SW 1271 (cell line): ENCODE measurements at places on chromosomes 2 and 18.

GRCh38 chr2:98026927-98027522 is 31.3 kb upstream of the TMEM131 start:
- DNase-seq: no peak

GRCh38 chr18:79366177-79367094 is 29.3 kb upstream of the NFATC1 start:
- no peak for DNase-seq

GRCh38 chr18:44730803-44731529 is 50.3 kb downstream of the SETBP1 start:
- DNase-seq: no peak

DNA sequence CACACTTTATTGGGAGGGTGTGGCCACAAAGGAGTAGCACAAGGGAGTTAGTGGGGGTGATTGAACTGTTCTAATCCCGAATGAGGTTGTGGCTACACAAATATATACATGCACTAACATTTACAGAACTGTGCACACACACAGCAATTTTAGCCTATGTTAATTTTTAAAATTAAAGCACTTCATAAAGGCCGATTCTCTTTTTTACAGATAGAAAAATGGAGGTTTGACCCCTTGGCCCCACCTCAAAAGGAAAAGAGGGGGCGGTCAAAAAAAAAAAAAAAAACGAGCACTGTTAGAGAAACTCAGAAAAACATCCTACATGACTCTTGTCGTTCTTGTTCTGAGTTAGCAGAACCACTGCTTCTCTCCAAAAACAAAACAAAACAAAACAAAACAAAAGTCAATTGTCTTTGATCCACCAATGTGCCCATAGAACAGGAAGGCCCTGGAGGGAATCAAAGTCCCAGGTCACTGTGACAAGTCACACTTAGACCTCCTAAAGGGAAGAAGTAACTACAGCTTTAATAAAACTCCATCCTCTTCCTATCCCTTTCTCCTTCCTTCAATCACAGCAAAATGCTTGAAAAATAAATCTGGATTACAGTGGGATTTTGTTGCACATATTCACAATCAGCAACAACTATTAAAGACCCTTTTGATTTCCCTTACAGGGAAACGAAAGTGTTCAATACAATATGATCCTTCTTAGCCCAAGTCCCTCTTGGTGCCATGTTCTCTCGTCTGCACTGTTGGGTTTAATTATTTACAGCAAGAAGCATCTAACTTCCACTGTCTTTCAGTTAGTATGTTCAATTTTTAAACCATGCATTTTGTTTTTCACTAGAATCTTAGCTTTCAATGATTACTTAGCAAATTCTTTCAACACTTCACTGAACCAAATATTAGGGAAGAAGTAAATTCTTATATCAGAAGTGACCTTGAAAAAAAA is 16.6 kb downstream of the LRP2 start:
- no peak for DNase-seq

DNA sequence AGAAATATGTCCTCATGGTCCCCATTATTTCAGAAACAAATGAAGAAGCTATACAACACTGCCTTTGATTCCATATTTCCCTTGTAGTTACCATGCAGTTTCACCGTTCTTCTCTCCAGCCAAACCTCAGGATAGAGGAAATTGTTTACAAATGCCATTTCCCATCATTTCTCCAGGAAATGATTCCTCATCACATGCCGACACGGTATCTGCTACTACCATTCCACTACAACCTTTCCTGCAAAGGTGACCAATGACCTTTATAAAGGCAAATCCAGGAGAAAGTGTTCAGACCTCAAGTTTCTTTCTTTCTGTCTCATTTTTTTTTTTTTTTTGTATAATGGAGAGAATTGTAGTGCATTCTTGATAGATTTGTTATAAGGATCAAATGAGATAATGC is 460.8 kb upstream of the CDH20 start:
- no peak for DNase-seq

GRCh38 chr18:44671914-44672313 is 8.8 kb upstream of the SETBP1 start:
- DNase-seq: no peak

- DNase-seq: no peak
Measured at GRCh38 chr18:9906481-9906880, 7.3 kb upstream of the VAPA start.

- DNase-seq: no peak
Measured at GRCh38 chr2:148362144-148362796, 282.3 kb upstream of the EPC2 start.

DNA sequence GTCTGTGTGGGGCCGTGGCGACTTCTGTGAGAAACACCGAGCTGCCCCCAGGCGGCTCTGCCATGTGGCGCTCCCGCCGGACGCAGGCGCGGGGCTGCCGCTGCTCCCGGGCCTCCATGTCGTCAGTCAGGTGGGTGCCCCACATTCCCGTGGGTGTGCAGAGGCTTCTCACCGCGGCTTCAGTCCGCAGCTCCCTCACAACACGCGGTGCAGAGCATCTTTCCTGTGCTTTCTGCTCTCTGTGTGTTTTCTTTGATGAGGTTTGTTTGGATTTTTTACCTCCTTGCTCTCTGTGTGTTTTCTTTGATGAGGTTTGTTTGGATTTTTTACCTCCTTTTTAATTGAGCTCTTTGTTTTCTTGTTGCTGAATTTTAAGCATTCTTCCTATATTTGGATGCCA is 13.0 kb downstream of the AQP12A start:
- DNase-seq: no peak

- DNase-seq: no peak
Measured at GRCh38 chr2:154771664-154772284, 73.3 kb downstream of the KCNJ3 start.

DNA sequence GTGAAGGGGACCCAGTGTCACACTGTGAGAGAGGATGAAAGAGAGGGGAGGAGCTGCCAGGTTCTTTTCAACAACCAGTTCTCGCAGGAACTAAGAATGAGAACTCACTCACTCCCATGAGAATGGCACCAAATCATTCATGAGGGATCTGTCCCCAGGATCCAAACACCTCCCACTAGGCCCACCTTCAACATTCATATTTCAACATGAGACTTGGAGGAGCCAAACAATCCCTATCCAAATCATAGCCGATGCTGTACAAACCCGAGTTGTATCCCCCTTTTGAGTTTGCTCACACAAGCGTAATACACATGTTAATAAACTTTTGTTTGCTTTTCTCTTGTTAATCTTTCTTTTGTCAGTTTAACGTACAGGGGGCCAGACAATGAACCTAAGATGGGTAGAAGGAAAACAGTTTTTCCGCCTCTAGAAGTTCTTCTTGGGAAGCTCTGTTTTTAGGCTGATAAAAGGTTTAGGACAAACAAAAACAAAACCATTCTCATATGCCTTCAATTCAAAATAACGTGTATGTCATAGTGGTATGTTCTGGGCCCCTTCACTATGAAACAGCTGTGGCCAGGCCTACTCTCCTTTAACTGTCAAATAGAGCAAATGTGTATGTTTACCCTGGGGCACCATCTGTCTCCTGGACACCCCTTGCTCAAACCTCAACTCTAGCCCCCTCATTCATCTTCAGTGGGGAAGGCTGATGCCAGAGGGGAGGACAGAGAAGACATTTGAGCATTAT is 9.1 kb upstream of the TMEM37 start:
- DNase-seq: no peak

DNA sequence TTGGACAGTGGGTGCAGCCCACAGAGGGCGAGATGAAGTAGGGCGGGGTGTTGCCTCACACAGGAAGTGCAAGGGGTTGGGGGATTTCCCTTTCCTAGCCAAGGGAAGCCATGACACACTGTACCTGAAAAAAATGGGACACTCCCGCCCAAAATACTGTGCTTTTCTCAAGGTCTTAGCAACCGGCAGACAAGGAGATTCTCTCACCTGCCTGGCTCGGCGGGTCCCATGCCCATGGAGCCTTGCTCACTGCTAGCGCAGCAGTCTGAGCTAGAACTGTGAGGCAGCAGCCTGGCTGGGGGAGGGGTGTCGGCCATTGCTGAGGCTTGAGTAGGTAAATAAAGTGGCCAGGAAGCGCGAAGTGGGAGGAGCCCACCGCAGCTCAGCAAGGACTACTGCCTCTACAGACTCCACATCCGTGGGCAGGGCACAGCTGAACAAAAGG is 244.7 kb downstream of the NBAS start:
- no peak for DNase-seq

- DNase-seq: no peak
Measured at GRCh38 chr18:73893880-73894279, 253.8 kb downstream of the FBXO15 start.

- peak; percentile 38 for DNase-seq
Measured at GRCh38 chr2:79219383-79219988, 59.9 kb upstream of the REG3A start.

- DNase-seq: no peak
Measured at GRCh38 chr2:191347881-191348280, 102.7 kb downstream of the MYO1B start.

DNA sequence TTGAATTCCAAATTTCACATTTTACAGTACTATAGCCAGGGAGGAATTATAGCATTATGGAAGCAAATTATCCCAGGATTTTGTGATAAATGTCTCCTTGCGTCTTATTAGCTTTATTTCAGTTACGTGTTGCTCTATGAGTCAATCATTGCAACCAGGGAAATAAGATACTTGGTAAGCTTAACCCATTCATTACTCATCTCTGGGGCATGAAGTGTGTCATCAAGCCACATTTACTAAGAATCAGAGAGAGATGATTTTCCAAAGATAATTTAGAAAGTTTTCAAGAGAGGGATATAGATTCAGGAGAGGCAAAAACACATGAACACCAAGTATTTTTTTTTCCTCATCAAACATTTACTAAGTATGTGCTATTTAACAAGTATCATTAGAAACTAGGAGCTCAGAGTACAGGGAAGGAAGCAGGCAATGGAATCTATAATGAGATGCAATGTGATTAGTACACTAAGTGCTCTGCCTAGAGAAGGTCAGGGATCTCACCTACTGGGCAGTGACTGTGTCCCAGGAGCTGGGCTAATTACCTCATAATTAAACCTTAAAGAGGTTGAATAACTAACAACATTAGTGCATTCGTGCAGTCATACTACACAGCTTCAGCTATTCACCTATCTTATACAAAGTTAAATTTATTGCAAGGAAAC is 217.8 kb upstream of the NXPH2 start:
- DNase-seq: peak; percentile 6

GRCh38 chr2:45578056-45578843 is 32.8 kb downstream of the SRBD1 start:
- peak; percentile 14 for DNase-seq

DNA sequence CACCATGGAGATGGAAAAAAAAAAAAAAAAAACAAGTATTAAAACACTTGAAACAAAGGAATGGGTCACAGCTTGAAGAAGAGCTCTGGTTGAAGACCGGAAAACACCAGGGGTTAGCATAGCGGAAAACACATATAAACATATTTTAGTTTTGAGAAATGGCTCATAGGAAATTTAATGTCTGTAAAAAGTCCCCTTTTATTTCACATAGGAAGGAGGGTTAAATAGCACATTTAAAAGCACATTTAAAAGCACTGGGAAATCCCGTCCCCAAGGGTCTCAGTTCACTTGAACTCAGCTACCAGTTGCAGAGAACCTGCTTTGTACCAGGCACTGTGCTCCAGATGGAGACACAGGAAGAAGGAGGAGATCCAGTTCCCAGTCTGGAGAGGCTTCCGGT is 65.5 kb downstream of the KCNE4 start:
- DNase-seq: no peak

DNA sequence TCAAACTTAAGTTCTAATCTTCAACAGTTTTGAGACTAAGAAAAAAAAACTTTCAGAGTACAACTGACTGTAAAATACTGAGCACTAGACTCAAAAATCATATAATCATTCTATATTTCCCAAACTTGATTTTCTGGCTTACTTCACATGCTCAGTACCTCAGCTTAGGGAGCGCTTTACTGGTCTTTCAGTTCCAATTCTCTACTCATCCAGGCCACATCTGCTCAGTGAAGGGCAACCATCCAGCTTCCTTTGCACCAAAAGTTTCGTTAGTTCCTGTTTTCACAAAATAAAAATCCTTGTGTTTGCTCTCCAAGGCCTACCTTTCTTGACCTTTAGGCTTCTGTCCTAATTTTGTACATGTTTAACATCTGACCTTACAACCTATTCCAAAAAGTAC is 287.6 kb upstream of the LRRTM1 start:
- no peak for DNase-seq

DNA sequence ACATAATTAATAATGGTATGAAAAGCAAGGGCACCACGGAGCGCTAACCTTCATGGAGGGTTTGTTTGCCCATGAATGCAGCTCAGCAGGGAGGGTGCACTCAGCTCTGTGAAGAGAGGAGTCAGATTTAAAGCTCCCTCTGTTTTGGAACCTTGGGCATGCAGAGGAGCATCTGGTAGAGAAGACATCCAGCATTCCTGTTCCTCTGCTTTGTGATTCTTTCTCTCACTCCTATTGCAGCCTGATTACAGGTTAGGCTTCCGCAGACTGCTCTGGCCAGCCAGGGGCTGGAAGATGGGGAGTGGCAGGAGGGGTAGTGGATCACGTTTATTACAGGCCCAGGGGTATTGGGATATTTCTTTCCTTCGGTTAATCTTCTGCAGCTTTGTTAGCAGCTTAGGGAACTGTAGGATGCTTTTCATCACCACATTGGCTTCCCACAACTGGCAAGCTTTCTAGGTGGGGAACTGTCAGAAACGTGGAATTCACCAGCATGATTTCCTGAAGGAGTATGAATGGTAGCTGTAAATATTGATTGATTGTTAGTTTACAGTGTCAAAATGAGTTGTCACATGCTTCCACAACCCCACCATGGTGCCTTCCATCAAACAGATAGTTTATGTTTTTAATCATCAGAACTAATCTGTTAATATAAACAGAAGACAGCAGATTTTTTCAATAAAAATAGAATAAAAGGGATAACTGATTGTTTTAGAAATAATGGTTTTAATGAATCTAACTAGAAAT is 201.1 kb downstream of the VAPA start:
- no peak for DNase-seq

DNA sequence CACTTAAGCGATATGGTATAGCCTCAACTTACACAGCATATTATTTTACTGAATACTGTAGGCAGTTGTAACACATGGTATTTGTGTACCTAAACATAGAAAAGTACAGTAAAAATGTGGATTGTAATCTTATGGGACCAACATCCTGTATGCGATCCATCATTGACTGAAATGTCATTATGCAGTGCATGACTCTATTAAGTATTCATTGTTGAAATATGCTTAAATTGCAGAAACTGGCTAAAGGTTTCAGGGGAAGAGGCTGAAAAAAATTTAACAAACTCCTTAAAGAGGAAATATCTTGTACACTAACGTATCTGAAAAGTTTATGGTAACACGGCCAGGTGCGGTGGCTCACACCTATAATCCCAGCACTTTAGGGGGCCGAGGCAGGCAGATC is 214.1 kb upstream of the PARD3B start:
- DNase-seq: no peak
